ENCODE measurements at places on chromosomes 13 and 19.
A peak's percentile ranks its signal among the peaks of the same experiment; 100 is the strongest.

DNA sequence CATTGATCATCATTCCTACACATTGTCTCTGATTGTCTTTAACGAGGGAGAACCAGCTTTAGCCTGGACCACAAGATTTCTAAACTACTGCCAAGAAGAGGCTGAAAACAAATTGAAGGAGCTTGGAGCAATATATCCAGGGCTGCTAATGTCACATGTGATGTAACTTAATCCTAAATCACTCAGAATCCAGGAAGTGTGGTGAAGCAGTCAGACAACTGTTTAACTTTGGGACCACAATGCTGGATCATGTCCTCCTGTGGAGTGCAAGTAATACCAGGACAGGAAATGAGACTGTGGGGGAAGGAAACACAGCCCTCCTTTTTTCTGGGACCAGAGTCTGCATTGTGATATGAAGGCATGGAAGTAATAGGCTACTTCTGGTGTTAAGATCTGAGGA, 430.2 kb downstream of the KCTD12 start:
- no peak for DNase-seq
- no peak overlapping the region for H3K27ac ChIP-seq
- H3K27me3 ChIP-seq, result no peaks in the 10 kb centered on the region
- H3K36me3 ChIP-seq, result no peaks in the 10 kb centered on the region
- H3K4me3 ChIP-seq, result no peak overlapping the region

DNA sequence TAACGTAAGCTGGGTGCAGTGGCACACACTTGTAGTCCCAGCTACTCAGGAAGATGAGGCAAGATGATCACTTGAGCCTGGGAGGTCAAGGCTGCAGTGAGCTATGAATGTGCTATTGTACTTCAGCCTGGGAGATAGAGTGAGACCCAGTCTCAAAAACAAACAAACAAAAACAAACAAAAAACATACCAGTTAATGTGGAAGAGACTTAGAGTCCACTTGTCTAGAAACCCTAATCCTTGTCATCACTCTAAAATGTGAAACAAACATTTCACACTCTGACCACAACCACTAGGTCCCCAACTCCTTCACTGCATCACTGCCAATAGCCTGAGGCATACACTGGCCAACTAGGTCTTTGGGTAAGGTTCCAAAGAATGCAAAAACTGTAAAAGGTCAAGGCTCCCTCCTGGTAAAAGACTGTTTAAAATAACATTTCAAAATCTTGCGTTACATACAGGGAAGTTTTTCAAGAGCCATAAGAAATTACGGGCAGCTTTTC, 28.6 kb upstream of the CYP2B6 start:
- H3K4me3 ChIP-seq, result no peak overlapping the region
- no peaks in the 10 kb centered on the region for H3K4me1 ChIP-seq
- no peaks in the 10 kb centered on the region for H3K36me3 ChIP-seq
- H3K27ac ChIP-seq, result no peak overlapping the region

DNA sequence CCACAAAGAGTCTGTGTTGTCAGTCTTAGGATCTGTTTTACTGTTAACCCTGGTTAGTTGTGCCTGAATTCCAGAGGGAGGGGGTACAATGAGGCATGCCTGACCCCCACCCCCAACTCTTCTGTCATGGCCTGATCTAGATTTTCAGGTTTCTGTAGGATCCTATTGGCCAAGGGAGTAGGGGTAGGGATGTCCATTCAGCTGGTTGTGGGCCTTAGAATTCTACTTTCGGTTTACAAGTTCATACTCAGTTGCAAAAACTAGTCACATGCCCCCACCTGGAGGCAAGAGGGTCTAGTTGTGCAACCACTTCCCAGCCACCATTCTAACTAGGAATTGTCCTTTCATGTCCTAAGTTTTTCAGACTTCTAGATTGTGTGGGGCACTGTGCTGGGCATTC, 94.3 kb upstream of the MBNL2 start:
- no peak overlapping the region for H3K27ac ChIP-seq
- no peaks in the 10 kb centered on the region for H3K27me3 ChIP-seq
- DNase-seq, result no peak
- H3K4me1 ChIP-seq, result peaks cover 2% of the 10 kb centered on the region

- DNase-seq, result no peak
- no peaks in the 10 kb centered on the region for H3K36me3 ChIP-seq
- no peaks in the 10 kb centered on the region for H3K27me3 ChIP-seq
- H3K4me1 ChIP-seq, result no peaks in the 10 kb centered on the region
- peak overlapping the region; percentile 90 for H3K4me3 ChIP-seq
Measured at GRCh38 chr19:36527341-36527740, 730 bp downstream of the ZNF260 start.

DNA sequence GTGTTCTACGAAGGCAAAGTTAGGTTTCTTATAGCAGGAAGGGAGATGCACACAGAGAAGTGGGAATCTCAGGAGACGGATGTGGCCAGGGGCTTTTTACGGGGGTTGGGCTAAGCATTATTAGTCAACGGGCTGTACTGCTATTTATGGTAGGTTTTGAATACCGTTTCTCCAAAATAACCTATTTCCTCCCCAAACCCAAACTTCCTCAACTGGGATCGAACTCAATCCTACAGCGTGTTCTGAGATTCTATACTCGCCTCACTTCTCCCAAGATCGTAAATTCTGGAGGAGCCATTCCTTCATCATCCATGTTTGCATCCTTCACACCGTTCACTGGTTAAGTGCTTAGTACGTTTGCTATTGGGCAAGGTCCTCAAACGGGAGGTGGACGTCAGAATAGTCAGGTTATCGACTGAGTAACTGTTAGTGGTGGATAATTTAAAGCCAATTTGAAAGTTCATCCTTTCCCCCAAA, 1.2 kb upstream of the TRIM13 start:
- no peak overlapping the region for H3K27ac ChIP-seq
- no peak for DNase-seq
- peak overlapping the region; percentile 75 for H3K4me3 ChIP-seq
- H3K36me3 ChIP-seq, result no peaks in the 10 kb centered on the region
- H3K27me3 ChIP-seq, result no peaks in the 10 kb centered on the region

GRCh38 chr13:59483501-59484145, 680.1 kb downstream of the DIAPH3 start:
- peaks cover 6% of the 10 kb centered on the region for H3K4me1 ChIP-seq
- no peak overlapping the region for H3K4me3 ChIP-seq
- DNase-seq, result no peak
- no peaks in the 10 kb centered on the region for H3K27me3 ChIP-seq

GRCh38 chr19:49829200-49829599, 11.1 kb downstream of the MED25 start:
- H3K4me3 ChIP-seq, result no peak overlapping the region
- no peak overlapping the region for H3K27ac ChIP-seq
- H3K27me3 ChIP-seq, result no peaks in the 10 kb centered on the region
- no peak for DNase-seq

DNA sequence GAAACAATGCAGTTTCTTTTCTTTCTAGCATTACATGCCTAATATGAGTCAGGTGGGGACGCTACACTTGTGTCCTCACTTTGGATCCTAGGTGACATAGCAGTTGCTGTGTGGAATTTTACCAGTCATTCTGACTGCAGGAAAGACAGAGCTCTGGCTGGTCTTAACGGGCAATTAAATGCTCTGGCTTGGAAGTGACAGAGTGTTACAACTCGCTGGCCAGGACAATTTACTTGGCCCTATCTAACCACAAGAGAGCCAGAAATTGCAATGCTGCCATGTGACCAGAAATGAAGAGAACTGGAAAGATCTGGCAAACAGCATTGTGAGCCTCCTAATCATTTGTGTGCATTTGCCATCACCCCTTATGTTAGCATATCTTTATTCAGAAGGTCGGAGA, 351.1 kb downstream of the DCT start:
- H3K4me3 ChIP-seq, result no peak overlapping the region
- no peaks in the 10 kb centered on the region for H3K4me1 ChIP-seq
- H3K27ac ChIP-seq, result no peak overlapping the region
- H3K36me3 ChIP-seq, result no peaks in the 10 kb centered on the region
- H3K27me3 ChIP-seq, result no peaks in the 10 kb centered on the region

GRCh38 chr13:67156723-67157060, 73.4 kb downstream of the PCDH9 start:
- no peak overlapping the region for H3K4me3 ChIP-seq
- H3K4me1 ChIP-seq, result peaks cover 1% of the 10 kb centered on the region
- no peak overlapping the region for H3K27ac ChIP-seq
- no peak for DNase-seq

DNA sequence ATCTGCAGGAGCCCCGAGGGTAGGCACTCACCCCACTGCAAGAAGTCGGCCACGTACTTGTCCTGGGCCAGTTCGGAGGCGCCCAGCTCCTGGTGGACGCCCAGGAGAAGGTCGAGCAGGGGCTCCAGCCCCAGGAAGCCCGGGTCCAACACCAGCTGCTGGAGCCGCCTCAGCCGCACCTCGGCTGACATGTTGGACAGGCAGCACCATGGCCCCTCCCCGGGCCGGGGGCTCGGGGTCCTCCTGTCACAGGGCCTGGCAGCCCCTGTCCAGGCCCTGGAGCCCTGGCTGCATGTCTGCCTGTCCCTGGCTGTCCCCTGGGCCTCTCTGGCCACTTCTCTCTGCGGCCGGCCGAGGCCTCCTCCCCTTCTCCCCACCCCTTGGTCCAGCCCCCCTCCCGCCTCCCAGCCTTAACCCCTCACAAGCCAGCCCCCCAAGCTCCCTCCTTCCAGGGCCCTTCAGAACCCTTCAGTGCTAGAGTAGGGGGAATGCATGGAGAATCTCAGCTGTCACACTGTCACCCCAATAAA, at the start of gene DMPK:
DMPK (minus strand) TSS at position 329 of the 530 bp plus-strand sequence; CDS start at position 191, 138 bp downstream.
- H3K36me3 ChIP-seq, result peaks cover 23% of the 10 kb centered on the region
- peaks cover 8% of the 10 kb centered on the region for H3K4me1 ChIP-seq
- no peak for DNase-seq
- no peaks in the 10 kb centered on the region for H3K27me3 ChIP-seq

- peaks cover 2% of the 10 kb centered on the region for H3K4me1 ChIP-seq
- no peaks in the 10 kb centered on the region for H3K27me3 ChIP-seq
- no peak for DNase-seq
- no peaks in the 10 kb centered on the region for H3K36me3 ChIP-seq
- H3K4me3 ChIP-seq, result no peak overlapping the region
Measured at GRCh38 chr19:56134654-56134921, 6.5 kb upstream of the ZNF444 start.

DNA sequence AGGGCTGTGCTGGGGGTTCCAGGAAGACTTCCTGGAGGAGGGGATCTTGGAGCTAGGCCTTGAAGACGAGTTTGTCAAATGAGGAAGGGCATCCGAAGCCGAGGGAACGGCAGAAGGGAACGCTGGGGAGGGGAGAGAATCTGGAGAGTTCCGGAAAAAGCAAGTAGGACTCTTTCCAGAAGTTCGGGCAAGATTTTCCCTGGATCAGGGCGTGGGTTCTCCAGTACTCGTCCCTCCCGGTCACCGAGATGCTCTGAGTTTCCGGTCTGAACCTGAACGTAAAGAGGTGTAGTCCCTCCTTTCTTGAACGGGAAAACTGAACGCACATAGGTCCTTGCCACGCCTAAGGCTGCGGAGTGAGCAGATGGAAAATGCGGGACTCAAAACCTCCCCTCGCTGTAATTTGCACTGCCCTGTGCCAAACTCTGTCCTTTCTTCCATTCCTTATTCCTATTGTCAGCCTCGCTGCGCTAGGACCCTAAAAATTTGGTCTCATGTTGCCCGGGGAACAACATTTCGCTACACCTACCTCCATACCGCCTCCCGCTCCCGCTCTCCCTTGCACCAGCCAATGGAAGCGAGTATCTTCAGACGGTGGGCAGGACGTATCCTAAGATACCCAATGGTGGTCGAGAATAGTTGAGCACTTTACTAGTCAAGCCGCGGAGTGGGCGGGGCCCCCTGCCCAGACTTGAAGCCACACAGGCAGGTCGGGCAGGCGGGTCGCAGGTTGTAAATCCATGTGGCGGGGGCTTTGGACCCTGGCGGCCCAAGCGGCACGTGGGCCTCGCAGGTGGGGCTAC, at the start of gene GTPBP3:
GTPBP3 (plus strand) TSS at position 682 of the 803 bp plus-strand sequence; CDS start at position 741, 59 bp downstream.
- peaks cover 6% of the 10 kb centered on the region for H3K36me3 ChIP-seq
- no peak within 1 kb of the TSS for H3K27ac ChIP-seq
- peak; percentile 99 for DNase-seq
- H3K4me1 ChIP-seq, result peaks cover 5% of the 10 kb centered on the region

- no peaks in the 10 kb centered on the region for H3K4me1 ChIP-seq
- H3K4me3 ChIP-seq, result no peak overlapping the region
- no peaks in the 10 kb centered on the region for H3K27me3 ChIP-seq
- H3K27ac ChIP-seq, result no peak overlapping the region
- no peaks in the 10 kb centered on the region for H3K36me3 ChIP-seq
- DNase-seq, result no peak
Measured at GRCh38 chr13:48575031-48575430, 42.2 kb upstream of the RCBTB2 start.

- no peaks in the 10 kb centered on the region for H3K4me1 ChIP-seq
- H3K27me3 ChIP-seq, result no peaks in the 10 kb centered on the region
- no peak for DNase-seq
- H3K4me3 ChIP-seq, result no peak overlapping the region
Measured at GRCh38 chr13:73273745-73274144, 214.9 kb downstream of the KLF5 start.

DNA sequence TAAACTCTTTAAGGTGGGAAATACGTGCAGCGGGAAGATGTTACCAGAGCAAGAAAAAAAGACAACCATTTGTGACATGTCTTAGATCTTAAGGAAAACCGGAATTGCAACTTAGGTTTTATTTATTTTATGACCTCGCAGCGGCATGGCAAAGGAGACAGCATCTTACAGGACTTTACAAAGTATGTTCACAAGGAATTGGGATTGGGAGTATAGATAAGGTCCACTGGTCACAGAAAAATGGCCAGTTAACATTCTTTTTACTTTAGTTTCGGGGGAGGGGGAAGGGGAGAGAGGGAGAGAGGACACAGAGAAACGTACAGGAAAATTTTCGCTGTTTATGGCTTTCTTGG, 104.5 kb upstream of the DIAPH3 start:
- peak overlapping the region; percentile 38 for H3K4me3 ChIP-seq
- no peaks in the 10 kb centered on the region for H3K36me3 ChIP-seq
- H3K4me1 ChIP-seq, result peaks cover 1% of the 10 kb centered on the region
- no peaks in the 10 kb centered on the region for H3K27me3 ChIP-seq

Measured in iPS DF 6.9 (cell line).